Neural crest cell (in vitro differentiated cells): ENCODE measurements at places on chromosomes 3 and 15.

DNA sequence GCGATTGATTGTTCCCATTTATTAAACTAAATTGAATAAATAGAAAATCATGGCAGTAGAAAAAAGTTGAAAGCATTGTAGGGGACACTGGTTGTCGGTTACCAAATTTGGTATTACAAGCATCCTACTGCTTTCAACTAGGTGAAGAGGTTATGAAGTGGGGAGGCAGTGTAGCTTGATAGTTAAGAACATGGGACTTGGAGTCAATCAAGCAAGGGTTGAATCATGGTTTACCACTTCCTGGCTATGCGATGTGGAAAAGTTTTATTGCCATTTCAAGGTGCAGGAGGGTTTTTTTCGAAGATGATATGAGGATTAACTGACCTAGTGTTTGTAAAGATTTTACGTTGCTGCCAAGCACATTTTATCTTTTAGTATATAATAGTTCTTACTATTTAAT lies 318.2 kb upstream of the KCNH8 start:
- no peak for DNase-seq

DNA sequence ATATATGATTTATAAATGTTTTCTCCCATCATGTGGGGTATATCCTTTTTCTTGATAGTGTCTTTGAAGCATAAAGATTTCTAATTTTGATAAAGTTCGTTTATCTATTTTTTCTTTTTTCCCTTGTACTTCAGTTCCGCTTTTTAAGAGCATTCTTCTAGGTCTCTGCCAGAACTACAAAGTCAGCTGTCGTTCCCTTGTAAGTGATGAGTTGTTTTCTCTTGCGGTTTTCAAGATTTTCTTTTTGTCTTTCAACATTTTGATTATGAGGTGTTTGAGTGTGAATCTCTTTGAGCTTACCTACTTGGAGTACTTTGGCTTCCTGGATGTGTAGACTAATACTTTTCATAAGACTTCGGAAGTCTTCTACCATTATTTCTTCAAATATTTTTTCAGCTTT lies 9.3 kb upstream of the PRICKLE2 start:
- DNase-seq: no peak

DNA sequence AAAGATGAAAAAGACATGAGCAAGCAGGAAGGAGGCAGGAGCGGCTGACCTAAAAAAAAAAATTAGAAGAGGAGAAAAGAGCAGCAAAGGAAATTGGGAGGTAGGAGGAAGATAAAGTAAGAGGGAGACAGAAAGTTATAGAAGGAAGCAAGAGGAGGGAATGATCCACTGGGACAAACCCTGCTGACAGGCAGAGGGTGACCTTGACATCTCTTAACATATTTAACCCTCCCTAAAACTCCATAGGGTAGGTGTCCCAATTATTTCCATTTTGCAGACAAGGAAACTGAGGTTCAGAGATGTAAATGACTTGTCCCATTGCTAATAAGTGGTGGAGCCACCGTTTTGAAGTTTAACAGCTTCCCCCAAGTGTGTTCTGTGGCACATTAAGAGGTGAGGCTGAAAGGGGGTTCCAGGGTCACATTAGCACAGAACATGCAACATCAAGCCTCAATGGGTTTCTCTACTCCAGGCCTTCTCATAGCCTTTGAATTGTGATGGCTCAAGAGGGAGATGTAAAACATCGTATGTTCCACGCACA lies 37.4 kb upstream of the PRICKLE2 start:
- no peak for DNase-seq

- DNase-seq: no peak
These were observed 345.3 kb downstream of the CHST2 start for GRCh38 chr3:143464850-143465249.

- no peak for DNase-seq
These were observed 432.9 kb upstream of the CFAP20DC start for GRCh38 chr3:59482684-59483083.
